ENCODE measurements at places on chromosomes 4 and X.

- DNase-seq = no peak
These were observed 5.7 kb downstream of the ACOT9 start for GRCh38 chrX:23737413-23737812.

- no peak for DNase-seq
These were observed 15.3 kb upstream of the SLC10A4 start for GRCh38 chr4:48467891-48468290.

GRCh38 chrX:8849945-8850344 lies 48.8 kb upstream of the FAM9A start:
- no peak for DNase-seq

DNA sequence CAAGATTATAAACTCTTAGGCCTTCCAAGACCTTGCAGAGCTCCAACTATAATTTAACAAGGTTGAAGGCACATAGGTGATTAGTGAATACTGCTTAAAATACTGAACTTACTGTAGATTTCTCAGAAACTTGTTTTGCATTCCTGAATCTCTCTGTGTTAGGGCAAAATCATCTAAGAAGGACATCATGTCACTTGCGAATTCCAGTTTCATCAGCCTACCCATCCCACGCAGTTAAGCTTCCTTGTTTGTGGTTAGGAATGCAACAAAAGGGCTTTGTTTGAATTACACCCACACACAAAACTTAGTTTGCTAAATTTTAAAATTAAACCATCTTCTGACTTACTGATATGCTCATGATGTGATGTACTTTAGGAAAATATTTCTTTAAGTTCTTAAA lies 174.0 kb downstream of the SOWAHB start:
- DNase-seq = no peak

- no peak for DNase-seq
These were observed 19.2 kb downstream of the CC2D2A start for GRCh38 chr4:15488658-15489470.

Data from effector memory CD8-positive, alpha-beta T cell (primary cell).